ENCODE measurements at places on chromosomes 6 and 20.

DNA sequence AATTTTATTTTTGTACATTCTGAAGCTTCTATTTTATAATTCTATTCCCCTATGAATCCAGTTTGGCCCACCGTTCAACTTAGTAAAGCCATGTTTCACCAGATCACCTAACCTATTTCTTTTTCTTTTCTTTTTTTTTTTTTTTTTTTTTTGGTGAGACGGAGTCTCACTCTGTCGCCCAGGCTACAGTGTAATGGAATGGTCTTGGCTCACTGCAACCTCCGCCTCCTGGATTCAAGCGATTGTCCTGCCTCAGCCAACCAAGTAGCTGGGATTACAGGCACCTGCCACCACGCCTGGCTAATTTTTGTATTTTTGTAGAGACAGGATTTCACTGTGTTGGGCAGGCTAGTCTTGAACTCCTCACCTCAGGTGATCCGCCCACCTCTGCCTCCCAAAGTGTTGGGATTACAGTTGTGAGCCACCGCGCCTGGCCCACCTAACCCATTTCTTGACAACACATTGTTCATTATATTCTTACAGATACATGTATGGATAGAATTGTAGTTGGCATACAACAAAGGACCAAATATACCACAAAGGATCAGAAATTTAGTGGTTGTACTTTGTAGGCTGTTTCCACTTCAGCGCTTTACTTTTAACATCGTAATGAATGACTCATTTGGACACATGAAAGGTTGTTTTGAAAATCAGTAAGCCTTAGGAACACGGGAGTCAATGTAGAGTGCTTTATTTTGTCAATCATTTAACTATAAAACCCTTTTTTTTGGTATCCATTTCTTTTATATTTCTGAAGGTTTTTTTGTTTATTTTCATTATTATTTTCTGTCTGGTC lies 63.2 kb downstream of the GJA1 start:
- no peak for DNase-seq

DNA sequence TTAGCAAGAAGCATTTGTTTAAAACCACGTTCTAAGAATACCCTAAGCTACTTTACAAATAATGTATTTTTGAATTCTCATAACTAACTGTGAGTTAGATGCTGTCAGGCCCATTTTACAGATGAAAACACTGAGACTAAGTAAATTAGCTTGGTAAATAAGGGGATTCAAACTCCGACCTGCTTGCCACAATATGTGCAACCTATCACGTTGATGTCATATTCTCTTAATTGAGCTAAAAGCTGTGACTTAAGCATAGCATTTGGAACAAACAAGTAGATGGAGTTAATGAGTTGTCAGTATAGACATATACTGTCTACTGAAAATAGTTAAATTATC lies 9.4 kb upstream of the PERP start:
- DNase-seq, result no peak

DNA sequence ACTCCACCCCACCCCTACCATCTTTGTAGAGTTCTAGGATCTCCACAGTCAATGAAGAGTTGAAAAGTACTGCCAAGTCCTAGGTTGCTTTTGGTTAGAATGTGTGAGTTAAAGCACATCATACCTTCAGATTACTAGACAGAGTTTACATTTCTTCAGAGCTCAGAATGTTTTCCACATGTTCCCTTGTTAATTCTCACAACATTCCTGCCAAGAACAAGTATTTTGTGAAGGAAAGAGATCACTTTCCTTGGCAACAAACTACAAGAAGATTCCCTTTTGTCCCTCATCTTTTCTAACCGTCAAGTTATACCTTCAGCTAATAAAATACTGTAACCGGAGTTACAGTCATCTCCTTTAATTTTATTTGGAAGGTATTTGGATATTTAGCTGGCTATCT lies 266.8 kb downstream of the ZFAND3 start:
- DNase-seq, result no peak

GRCh38 chr6:101705866-101706265 lies 312.4 kb downstream of the GRIK2 start:
- DNase-seq, result no peak

- DNase-seq, result no peak
Observed at GRCh38 chr6:82970839-82971238, 94.8 kb downstream of the UBE3D start.

DNA sequence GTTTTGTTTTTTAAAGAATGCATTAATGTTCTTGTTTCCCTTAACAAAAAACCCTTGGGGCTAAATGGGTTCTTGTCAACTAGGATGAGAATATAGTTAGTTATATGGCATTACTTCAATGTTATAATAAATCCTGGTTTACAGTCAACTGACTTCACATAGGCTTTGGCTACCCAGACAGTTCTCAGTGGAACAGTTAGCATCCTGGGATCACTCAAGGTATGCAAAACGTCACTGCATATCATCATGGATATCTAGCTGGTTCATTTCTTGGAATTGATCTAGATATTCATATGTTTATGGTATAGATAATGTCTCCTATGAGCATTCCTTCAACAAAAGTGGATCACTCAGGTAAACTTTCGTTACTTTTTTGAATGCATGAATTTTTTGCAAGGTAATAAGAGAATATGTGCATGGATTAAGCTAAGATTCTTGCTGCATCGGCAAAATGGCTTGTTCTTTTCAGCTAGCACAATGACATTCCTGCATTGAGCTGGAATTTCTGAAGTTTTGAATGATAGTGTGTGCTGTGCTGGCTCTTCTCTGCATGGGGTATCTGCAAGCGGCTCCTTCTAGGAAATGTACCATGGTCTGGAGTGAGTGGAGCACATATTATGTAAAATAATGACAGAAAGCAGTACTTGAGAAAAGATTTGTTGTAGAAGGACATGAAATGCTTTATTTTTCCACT lies 138.9 kb downstream of the ADGRG6 start:
- DNase-seq, result no peak

- DNase-seq, result no peak
Observed at GRCh38 chr20:16158976-16159286, 414.3 kb downstream of the KIF16B start.

All from activated CD4-positive, alpha-beta T cell treated with anti-CD3 and anti-CD28 coated beads for 4 hours (primary cell).